ENCODE measurements at places on chromosomes 6 and 20.

GRCh38 chr6:35240838-35241801 lies 18.4 kb upstream of the ZNF76 start:
- DNase-seq, result peak; percentile 76

DNA sequence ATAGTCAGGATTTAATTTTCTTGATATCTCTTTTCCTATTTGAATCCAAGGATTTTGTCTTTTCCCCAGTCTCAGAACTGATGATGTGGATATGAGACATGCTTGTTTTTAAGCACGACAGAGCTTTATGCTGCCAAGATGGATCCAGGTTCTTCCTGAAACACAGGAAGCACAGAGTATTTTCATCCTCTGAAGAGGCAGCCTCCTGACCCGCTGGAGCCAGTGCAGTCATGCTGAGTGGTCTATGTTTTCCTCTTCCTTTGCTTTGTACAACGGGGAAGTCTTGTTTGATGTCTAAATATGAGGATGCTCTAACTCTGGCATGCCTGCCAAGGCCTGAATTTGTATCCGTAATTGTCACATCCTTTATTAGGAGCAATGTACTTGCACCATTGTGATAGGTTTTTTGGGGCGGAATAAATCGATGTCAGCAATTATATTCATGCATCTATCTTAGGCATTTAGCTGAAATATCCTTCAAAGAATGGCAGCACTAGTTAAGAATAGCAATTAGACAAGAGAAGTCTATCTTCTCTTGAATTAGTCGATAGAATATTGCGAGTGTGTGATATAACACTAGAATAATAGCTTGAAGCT lies 407.1 kb upstream of the JAG1 start:
- DNase-seq, result no peak

DNA sequence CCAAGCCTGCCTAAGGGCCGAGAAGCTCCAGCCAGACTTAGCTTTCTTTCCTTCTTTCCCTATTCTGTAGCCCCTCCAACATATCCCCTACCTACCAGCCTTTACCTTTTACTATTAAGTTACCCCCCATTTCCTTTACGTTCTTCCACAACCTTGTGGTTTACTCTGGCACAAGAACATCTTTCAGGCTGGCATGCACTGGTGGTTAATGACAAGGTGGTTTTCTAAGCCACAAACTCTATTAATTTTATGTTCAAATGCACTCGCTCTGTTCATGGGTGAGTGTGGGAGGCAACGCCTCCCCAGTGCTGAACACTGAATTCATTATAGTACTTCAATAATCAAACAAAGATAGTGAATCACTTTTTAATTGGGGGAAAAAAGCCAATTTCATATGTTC lies 64.4 kb downstream of the TRERF1 start:
- DNase-seq, result no peak

DNA sequence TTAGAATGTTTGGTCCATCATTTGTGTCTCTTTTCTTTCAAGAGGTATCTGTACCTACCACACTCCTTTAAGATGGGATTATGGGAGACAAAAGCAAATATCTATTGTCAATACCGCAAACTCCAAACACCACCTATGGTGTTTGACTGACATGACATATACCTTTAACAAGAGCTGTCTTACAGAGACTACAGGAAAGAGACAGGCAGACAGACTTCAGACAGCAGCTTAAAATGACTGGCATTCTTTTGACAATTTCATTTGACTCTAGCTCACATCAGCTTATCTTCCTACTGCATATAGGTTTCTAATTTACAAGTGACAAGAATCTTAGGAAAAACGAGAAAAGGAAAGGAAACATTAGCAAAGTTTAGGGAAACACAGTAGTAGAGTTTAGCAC lies 256.0 kb upstream of the TFAP2D start:
- no peak for DNase-seq

- no peak for DNase-seq
Measured at GRCh38 chr6:141152951-141153350, 979.8 kb upstream of the GJE1 start.

All from right atrium auricular region (tissue), 2 donors.